ENCODE measurements at places on chromosomes 12 and 14.

- no peak for DNase-seq
Measured at GRCh38 chr12:94615260-94616181, 34.8 kb downstream of the TMCC3 start.

DNA sequence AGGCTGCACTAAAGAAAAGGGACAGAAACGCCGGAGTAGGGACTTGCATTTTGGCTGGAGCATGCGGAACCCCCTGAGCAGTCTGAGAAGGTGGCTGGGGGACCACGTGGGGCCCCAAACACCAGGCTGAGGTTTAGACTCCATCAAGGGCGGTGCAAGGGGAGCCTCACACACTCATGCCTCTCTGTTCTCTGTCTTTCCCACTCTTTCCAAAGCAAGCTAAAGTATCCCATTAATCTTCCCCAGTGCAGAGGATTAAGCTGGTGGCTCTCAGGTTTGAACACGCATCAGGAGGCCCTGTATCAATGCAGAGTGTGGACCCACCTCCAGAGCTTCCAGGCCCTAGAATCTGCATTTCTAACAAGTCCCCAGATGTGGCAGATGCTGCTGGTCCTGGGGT is 13.5 kb downstream of the CCDC197 start:
- DNase-seq = no peak

DNA sequence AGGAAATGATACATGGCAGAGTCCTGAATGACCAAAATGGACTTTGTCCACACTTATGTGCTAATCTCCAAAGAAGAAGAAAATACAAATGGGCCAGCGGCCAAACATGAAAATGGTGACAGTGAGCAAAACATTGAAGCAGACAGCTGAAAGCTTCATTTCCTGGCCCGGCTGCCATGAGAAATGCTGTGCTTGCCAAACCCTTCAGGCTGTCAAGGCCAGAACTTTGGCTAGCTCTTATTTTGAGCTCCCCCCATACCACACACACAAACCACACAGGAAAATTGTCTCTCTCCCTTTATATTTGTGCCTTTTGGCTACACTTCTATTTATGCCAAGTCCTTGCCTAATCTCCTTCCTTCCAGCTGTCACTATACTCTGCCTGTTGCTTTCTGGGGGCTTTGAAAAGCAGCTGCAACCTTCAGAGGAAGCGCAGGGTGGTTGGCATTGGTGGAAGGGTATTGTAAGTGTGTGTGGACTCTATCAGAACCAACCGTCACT is 323.8 kb downstream of the RAD51B start:
- DNase-seq = no peak

GRCh38 chr12:10048526-10048925 is 18.0 kb downstream of the CLEC9A start:
- DNase-seq = no peak

DNA sequence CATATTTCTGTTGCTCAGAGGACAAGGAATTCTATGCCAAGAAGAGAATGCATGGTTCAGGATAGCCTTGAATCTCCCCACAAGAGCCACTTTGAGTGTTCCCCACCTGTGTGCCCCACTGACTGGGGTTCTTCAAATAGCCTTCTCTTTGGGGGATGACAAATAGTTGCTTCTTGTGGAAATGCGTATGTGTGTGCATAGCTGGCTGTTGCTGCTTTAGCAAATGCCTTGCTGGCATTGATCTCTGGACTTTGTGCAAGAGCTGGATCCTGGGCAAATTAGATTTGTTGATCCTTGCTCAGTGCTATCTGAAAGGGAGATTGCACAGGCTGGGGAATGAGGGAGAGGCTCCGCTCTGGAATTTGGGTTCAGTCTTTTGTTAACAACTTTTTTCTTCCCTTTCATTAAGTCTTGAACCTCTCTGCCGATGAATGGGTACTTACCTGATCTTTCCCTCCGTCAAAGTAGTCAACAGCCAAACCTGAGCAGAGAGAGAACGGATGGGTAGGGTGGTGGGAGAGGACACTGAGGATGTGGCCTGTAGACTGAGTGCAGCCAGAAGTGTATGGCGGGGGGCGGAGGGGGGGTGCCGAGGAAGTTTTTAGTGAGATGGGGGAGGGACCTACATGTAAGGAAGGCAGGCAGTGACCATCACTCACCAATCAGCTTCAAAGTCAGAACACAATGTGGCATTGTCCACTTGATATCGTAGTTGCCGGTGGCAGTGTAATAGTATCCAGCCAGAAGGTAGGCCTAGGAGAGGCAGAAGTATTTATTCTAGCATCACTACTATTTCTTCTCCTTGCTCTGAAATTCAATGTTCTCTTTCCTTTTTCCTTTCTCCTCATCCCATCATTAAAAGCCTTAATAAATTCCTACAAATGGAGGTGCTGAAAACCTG is 10.7 kb downstream of the EMG1 start:
- no peak for DNase-seq

DNA sequence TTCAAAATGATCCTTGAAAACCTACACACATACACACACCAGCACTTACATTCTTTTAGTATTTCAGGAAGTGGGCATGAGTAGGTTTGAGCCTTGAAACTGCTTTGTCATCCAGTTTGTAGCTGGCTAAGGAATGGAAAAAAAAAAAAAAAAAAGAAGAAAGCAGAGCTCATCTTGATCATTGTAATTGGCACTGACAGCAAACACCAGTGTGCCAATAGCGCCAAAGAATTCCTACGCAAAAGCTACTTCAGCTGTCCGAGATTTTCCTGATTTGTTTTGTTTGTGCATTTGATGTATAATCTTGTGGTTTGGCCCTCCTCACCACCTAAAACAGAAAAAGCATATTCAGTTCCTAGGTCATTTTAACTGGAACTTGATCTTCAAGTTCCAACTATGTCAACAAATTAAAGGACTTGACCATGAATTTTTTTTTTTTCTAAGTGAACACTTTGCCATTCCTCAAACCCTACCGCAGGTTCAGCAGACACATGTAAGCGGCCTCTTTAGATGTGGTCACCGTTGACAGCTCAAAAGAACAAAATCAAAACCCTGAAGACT is 57.3 kb downstream of the FLRT2 start:
- DNase-seq = no peak

GRCh38 chr14:79820866-79821535 is 390.3 kb downstream of the DIO2 start:
- DNase-seq = no peak

GRCh38 chr12:2052826-2053678 is at the start of gene CACNA1C:
TSS of gene CACNA1C (plus strand) at chr12:2052987. CDS start at chr12:2053563, 576 bp downstream.
- DNase-seq = no peak

GRCh38 chr12:60872850-60873713 is 1277.3 kb downstream of the SLC16A7 start:
- DNase-seq = no peak

- DNase-seq = no peak
Measured at GRCh38 chr12:54412348-54412747, 6.7 kb downstream of the ITGA5 start.

DNA sequence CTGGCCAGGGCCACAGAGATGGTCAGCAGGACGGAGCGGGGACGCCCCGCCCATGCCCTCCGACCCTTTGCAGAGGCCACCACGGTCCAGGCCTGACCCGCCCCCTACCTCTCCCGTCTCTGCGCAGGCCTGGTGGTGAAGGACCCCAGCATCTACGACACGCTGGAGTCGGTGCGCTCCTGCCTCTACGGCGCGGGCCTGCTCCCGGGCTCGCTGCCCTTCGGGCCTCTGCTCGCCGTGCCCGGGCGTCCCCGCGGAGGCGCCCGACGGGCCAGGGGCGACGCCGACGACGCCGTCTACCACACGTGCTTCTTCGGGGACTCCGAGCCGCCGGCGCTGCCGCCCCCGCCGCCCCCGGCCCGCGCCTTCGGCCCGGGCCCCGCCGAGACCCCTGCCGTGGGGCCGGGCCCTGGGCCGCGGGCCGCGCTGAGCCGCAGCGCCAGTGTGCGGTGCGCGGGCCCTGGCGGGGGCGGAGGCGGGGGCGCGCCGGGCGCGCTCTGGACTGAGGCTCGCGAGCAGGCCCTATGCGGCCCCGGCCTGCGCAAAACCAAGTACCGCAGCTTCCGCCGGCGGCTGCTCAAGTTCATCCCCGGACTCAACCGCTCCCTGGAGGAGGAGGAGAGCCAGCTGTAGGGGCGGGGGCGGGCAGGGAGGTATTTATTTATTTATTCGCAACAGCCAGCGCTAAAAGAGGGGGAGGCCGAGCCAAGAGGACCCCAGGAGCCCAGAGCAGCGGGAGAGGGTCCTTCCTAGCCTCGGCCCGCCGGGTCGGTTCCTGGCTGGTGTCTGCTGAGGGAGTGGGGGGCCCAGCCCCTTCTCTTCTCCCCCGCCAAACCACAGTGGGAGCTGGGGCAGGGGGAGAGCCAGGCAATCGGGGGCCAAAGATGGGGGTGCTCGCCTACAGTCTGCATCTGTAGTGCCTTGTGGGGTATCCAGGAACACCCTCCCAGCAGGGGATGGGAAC is 8.1 kb downstream of the TAMALIN start:
- no peak for DNase-seq

- DNase-seq = no peak
Measured at GRCh38 chr14:30550335-30550734, 8.6 kb upstream of the G2E3 start.

GRCh38 chr12:109461846-109462756 is 15.0 kb downstream of the KCTD10 start:
- no peak for DNase-seq

DNA sequence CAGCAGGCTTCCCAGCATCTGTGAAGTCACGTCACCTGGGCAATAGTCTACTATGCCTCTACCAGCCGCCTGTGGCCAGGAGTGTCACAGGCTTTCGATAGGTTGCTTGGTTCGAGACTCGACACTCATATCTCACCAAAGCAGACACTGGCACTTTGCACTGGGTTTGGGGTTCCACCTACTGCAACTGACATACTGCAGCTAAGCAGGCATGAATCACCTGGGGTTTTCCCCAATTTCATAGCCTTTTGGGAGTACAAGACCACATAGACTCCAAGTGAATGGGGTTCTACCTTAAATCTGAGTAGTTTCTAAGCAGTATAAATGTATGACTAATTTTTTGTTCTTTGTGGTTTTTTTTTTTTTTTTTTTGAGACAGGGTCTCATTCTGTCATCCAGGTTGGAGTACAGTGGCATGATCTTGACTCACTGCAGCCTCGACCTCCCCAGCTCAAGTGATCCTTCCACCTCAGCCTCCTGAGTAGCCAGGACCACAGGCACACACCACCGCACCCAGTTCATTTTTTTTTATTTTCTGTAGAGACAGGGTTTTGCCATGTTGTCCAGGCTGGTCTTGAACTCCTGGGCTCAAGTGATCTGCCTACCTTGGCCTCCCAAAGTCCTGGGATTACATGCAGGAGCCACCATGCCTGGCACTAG is 32.1 kb downstream of the DMAC2L start:
- DNase-seq = no peak

DNA sequence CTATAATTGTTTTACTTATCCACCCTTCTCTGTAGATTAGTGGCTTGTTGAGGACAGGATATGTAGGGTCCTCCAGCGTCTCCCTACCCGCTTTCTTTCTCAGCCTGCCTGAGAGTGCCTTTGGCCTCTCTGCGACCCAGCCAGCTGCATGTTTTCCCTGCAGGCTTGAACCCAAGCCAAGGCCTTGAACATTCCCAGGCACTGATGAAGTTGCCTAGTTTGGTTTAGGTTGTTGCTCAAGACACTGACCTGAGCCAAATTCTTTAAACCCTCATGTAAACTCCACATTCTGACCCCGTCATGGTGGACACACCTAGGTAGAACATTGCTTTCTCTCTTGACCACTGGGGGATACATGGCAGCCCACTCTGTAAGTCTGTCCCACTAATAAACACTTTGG is 33.4 kb upstream of the TXNRD1 start:
- DNase-seq = no peak

DNA sequence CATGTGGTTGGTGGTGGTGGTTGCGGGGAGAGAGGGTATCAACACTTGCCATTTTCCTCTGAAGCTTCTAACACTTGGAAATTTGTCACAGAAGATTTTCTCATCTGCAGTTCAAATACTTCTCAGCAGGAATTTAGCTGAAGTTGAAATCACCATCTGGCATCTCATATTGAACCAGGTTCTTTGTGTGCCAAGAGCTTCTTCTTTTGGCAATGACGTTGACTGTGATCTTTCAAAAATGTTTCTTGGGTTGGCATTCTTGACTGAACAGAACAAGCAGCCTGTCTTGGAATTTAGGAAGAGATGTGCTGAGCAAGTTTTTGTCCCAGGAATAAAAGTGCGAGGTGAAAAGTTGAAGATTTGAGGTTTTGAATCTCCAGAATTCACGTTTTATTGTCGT is 8.7 kb upstream of the NIN start:
- DNase-seq = no peak

DNA sequence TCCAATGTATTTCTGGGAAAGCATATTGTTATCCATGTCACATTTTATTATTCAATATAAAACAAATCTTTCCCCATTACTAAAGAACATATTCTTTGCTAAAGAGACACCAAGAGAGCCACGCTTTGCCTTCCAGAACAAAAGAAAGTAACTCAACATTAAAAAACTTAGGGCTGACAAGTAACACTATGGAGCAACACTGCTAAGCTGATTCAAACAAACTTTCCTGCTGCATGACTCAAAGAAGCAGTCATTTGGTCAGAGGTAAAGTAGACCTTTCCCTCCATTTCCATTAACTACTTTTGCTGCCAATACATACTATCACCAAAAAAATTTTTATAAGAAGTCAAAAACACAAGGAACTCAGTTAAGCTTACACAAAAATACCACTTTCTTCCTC is 83.0 kb downstream of the DENND5B start:
- DNase-seq = no peak

GRCh38 chr12:32108787-32109186 is 2.1 kb downstream of the BICD1 start:
- DNase-seq = no peak

- no peak for DNase-seq
Measured at GRCh38 chr12:109621901-109622364, 48.3 kb downstream of the MVK start.

GRCh38 chr14:67622675-67623074 is 3.0 kb downstream of the ARG2 start:
- no peak for DNase-seq

DNA sequence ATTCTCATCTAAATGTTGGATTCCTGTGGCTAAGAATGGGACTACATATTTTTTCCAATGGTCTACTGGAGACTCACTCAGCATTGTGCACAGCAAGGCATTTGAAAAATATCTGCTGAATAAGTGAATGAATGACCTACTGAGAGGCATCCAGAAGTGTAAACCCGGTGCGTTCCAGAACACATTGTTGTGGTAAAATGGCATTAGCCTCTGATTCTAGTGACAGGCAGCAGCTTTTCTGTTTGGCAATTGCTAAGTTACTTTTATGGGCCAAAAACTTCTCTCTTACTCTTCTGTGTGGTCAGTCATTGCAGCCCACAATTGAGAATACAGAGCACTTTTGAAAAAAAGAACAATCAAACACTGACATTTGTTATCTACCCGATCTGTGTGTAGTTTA is 36.5 kb downstream of the WIF1 start:
- DNase-seq = no peak

GRCh38 chr14:91095178-91095577 is 18.7 kb upstream of the DGLUCY start:
- no peak for DNase-seq

GRCh38 chr14:24013654-24014514 is 25.2 kb downstream of the DHRS4L2 start:
- peak; percentile 14 for DNase-seq

DNA sequence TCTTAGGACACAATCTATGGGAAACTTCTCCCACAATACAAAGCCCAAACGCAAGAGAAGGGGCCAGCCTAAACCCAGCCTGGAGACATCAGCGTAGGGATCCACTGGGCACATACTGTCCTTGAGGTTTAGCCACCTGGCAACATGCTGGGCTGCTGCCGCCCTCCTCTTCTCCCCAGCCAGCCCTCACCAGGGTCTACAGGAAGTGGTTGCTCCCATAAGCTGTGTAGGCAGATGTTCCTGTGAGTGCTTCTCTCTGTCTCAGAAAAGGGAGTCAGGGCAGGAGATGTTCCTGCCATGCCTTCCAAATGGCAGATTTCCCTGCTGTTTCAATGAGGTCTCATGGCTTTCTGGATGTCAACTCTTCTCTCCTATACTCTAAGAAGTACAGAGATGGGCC is 241.4 kb downstream of the PCNX1 start:
- no peak for DNase-seq

Measured in NCI-H1436 treated with DMSO at 0.1 percent for 48 hours (cell line).